ENCODE measurements at places on chromosomes 1 and 21.
A peak's percentile ranks its signal among the peaks of the same experiment; 100 is the strongest.

- no peak for DNase-seq
Observed at GRCh38 chr1:20321573-20321972, 30.9 kb downstream of the VWA5B1 start.

- DNase-seq, result no peak
Observed at GRCh38 chr1:9601942-9602793, 13.5 kb downstream of the TMEM201 start.

GRCh38 chr1:48749068-48749467, 27.6 kb downstream of the BEND5 start:
- no peak for DNase-seq

GRCh38 chr1:10687782-10688408, 108.6 kb downstream of the CASZ1 start:
- DNase-seq, result peak; percentile 51

GRCh38 chr1:200873116-200873670, 412 bp downstream of the GPR25 start:
- DNase-seq, result no peak

GRCh38 chr1:44290250-44291094, 64.6 kb downstream of the ERI3 start:
- DNase-seq, result no peak

DNA sequence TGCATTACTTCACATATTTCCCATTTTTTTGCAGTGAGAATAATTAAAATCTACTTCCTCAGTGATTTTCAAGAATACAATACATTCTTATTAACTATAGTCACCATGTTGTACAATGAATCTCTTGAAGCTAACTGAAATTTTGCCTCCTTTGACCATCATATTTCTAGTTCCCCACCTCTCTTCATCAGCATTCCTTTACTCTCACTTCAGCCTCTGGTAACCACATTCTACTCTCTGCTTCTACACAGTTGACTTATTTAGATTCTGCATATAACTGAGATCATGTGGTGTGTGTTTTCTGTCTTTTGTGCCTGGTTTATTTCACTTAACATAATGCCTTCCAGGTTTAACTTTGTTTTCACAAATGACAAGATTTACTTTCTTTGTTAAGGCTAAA, 304.4 kb upstream of the LYPLAL1 start:
- DNase-seq, result no peak

- DNase-seq, result no peak
Observed at GRCh38 chr1:114671011-114671938, 1.4 kb upstream of the DENND2C start.

- no peak for DNase-seq
Observed at GRCh38 chr1:29286194-29286767, 50.0 kb downstream of the PTPRU start.

- DNase-seq, result peak; percentile 28
Observed at GRCh38 chr1:111603979-111604378, 15.6 kb upstream of the RAP1A start.

GRCh38 chr21:41600556-41600955, 92.6 kb upstream of the TMPRSS2 start:
- no peak for DNase-seq

DNA sequence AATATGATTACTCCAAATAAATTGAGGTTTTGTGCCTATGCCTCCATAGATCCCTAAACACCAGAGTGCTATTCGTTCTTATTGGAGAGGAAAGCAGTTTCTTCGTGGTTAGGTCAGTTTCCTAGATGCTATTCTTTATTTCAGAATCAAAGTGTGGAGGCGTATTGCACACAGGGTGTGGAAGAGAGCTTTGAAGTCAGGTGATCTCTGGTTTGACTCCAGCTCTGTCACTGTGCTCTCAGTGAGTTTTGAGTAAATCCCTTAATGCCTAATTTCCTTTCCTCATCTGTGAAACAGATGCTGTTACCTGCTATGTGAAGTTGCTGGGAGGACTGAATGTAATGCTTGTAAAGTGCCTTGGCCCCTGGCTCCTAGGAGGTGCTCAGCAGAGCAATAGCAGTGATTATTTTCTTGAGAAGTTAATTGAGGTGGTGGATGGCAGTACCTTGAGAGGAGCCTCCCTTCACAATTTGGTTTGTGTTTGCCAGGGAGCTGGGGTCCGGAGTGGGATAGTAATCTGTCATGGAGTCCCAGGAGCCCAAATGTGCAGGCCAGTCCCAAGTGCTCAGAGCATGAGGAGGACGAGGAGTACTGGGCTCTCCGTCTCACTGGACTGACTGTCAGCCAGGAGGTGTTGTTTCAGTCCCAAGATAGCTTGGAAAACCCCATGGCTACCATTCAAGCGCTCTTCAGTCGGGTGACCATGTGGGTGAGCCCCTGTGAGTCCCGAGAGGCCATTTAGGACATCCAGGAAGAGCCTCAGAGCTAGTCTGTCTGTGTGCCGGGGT, 14.9 kb downstream of the NTPCR start:
- DNase-seq, result no peak

DNA sequence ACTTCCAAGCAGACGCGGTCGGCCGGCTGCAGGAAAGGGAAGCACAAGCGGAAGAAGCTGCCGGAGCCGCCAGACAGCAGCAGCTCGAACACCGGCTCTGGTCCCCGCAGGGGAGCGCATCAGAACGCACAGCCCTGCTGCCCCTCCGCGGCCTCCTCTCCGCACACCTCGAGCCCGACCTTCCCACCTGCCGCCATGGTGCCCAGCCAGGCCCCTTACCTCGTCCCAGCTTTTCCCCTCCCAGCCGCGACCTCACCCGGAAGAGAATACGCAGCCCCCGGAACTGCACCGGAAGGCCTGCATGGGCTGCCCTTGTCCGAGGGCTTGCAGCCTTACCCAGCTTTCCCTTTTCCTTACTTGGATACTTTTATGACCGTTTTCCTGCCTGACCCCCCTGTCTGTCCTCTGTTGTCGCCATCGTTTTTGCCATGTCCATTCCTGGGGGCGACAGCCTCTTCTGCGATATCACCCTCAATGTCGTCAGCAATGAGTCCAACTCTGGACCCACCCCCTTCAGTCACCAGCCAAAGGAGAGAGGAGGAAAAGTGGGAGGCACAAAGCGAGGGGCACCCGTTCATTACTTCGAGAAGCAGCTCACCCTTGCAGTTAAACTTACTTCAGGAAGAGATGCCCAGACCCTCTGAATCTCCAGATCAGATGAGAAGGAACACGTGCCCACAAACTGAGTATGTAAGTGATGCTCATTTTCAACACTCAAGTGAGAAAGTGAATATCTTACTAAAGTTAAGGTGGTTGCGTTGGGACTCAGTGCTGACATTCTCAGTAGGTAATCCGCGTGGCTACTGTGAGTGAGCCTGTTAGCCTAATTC, 25.5 kb downstream of the UTS2 start:
- no peak for DNase-seq

DNA sequence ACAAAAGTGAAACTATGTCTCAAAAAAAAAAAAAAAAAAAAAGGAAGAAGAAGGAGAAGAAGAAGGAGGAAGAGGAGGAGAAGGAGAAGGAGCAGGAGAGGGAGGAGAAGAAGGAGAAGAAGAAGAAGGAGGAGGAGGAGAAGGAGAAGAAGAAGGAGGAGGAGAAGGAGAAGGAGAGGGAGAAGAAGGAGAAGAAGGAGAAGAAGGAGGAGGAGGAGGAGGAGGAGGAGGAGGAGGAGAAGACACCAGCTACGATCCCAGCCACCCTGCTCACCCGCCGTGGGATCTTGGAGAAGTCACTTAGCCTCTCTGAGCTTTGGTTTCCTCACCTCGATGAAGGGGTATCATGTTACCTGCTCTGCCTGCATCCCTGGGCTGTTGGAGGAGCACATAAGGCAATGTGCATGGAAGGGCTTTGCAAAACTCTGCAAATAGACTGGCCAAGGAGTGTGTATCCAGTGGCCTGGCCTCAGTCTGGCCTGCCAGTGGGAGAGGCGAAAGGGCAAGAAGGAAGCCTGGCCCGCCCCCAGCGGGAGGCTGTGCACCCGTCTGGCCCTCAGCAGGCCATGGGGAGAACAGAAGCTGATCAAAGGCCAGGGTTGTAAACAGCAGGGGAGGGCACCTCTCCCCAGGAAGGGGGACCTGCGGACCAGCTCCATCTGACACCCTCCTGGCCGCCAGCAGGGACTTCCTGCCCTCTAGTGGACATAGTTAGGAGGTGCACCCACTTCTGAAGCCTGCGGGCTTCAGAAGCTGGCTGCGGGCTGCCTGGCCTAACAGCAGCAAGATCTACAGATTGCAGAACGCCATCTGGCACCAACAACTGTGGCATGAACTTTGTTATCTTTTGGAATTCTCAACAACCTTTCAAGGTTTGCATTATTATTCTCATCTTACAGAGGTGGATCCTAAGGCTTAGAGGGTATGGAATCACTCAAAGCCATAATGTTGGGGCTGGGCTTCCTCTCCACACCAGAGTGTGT, 19.2 kb upstream of the CDK18 start:
- DNase-seq, result peak; percentile 80

GRCh38 chr1:180981596-180982387, 40.9 kb downstream of the STX6 start:
- no peak for DNase-seq

DNA sequence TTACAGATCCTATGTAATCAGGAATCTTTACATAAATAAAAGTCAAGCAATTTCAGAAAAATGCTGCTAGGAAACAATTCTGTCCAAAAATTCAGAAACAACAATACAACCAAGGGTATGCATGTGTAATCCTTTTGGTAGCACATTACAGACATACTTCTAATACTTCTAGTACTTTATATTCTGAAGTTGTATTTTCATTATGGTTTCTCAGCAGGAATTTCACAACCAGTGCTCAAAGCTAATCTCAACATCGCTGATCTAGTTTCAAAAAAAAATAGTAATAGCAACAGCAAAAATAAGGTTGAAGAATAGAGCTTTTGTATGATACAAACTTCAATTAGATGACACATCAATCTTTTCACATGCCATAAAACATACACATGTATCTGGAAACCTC, 545.2 kb downstream of the LTN1 start:
- DNase-seq, result no peak

GRCh38 chr1:209650454-209650853, 1.8 kb downstream of the LAMB3 start:
- DNase-seq, result peak; percentile 64

- no peak for DNase-seq
Observed at GRCh38 chr1:156153362-156153761, at the start of gene SEMA4A. SEMA4A (plus strand) TSS chr1:156153585; CDS start chr1:156154579, 994 bp downstream.

DNA sequence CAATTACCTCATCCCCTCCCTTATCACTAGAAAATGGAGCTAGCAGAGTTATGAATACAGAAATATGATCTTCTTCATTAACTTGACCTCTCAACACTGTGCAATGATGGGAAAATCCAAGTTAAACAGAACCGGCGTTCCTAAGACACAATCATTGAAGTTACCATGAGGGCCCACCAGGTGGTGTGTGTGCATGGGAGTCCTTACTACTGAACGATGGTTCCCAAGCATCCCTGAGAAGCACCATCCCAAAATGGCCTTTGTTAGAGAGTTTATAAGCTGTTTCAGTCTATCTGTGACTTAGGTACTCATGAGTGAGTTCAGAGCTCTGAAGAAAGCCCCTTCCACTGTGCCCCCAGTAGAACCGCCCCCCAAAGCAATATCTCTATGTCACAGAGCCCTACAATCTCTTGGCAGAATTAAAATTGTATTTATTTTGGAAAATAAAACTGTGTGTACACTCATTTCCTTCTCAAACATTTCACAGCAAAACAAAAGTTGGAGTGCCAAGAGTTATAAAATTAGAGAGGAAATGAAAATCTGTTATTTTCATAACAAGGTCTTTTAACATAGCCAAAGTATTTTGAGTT, 56.8 kb downstream of the PLD5 start:
- peak; percentile 68 for DNase-seq

DNA sequence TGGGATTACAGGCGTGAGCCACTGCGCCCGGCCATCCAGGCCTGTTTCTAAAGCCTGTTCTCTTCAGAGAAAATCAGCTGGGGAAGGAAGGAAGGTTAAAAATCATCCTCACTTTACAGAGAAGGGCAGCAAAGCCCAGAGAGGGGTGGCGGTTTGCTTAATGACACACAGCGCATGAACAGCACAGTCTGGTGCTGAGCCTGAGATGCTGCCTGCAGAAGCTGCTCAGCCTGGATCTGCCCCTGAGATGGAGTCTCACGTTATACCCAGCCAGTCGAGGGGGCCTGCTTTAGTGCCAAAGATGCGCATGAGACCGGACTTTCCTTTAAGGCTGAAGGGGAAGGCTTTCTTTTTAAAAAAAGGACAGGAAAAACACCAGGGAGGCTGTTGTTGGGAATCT, 21.3 kb downstream of the HTR6 start:
- DNase-seq, result no peak

DNA sequence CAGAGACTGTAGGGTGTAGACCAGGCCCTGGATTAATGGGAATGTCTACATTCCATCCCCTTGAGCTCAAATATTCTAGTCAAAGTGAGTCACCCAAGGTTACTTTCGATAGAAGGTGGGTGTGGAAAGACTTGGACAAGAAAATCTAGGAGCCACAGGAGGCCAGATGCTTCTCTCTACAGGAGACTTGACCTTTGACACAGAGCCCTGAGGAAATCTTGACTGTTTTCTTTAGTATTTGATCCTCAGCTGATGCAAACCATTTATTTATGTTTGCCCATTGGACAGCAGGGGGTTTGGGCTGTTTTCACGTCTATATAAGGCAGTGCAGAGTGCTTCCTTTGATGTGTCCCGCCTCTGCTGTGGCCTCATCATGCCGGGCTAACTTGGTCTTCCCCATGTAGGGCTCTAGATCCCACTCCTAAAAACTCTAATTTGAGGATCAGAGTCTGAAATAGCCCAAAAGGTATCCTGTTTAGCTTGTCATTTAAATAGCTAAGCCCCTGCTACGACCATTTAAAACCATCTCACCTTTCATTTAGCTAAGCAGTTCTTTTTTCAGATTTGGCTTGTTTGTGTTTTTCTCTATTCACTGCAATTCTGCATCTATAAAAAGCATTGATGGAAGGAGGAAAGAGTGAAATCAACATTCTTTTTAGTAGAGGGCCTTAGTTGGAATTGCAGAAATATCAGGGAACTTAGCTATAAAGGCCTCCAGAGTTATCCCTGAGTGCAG, 15.5 kb upstream of the MAP3K7CL start:
- DNase-seq, result peak; percentile 75

DNA sequence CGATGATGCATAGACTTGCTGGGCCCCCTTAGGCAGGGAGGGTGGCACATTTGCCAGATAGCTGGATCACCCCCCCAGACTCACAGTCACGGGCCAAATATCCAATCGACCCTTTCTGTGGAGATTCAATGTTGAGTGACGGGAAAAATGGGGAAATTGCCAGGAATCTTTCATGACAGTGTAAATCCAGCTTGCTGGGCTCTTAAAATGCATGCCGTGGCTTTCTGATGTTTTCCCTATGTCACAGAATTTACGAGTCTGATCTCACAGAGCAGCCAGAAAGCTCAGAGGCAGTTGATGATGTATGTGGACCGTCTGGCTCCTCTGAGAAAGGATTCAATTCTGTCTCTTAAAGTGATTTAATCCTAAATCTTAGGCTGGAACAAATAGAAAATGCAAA, 150.1 kb upstream of the ZNF644 start:
- DNase-seq, result no peak

DNA sequence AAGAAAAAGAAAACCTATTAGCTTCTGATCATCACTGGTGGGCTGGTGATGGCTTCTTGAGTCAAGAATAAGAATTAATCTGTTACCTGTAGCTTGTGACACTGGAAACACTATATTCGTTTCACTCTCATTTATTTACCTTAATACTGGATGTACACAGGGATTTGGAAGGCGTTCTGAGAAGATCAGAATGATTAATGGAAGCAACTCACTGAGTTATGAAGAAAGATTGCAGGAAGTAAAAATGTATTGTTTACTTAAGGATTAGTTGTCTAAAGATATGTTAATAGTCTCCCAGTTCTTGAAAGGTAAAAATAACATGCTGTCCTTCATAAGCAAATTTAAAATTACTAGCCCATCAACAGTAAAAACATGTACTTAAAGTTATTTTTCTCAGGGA, 644.9 kb upstream of the NCAM2 start:
- no peak for DNase-seq

- DNase-seq, result no peak
Observed at GRCh38 chr1:169186106-169186505, 79.6 kb downstream of the ATP1B1 start.
